Subcutaneous adipose tissue (tissue), 4 donors: ENCODE measurements at places on chromosomes 5 and 9. TPM values are rescaled to one million over a fixed set of nuclear protein-coding genes. Genes with fewer than 3 reads are reported as not detected.

Gene SLC12A2
- 26.8 TPM for total RNA-seq

Gene RANBP6
- total RNA-seq, result 15.4 TPM

Gene CD274
- 3.9 TPM for total RNA-seq

Gene SH3TC2
- not detected for total RNA-seq

Gene CNTNAP3B
- 45.6 TPM for total RNA-seq

Gene PCDHB8
- total RNA-seq, result 1.1 TPM

Gene BRD3
- 18.7 TPM for total RNA-seq

Gene BAG1
- total RNA-seq, result 92.5 TPM
